LoVo (cell line): ENCODE measurements at places on chromosomes 3 and 15.

DNA sequence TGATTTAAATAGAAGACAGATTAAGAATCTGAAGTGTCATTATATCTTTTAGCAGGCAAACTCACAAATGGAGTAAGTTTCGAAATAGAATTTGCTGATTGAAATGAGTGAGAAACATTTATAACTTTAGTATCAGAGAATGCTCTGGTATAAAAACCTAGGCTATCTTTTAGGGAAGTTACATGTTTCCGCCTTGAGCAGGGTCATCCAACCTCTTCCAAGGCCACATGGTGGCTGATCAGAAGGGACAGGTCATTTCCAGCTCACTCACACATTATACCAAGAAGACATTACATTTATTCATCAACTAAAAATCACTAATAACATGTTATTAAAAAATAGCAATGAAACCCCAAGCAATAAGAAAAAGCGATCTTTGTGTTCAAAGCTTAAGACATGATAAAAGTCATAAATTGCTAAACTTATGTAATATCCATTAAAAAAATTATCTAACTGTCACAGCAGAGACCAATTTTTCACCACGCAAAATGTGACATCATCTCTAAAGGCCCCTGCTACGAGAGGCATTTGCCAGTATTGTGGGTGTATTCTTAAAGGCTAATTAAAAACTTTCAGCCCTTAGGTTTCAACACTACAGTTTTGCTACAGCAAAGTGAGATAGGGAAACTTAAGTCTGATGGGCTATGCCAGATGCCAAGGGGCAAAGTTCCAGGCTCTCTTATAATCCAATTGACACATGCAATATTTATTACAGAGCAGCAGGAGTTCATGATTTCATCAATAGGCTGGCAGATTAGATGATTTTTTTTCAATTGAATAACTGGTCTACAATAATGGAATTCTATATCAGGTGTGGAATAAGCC lies 240.4 kb upstream of the TBL1XR1 start:
- no peak for DNase-seq

DNA sequence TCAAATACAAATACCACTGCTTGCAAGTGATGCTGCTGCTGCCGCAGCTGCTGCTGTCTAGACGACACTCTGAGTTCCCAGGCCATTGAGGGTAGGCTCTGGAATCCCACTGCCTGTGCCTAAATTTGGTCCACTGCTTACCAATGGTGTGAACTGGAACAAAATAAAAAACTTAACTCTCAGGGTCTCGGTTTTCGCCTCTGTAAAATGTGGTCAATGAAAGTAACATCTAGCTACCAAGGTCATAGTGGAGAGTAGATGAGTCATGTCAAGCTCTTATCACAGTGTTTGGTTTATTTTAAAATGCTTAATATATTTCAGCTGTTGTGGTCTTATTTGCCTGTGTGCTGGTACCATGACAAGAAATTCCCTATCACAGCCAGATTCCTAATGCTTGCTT lies 299.3 kb downstream of the CLSTN2 start:
- DNase-seq = no peak

GRCh38 chr3:171790898-171791691 lies 19.2 kb downstream of the PLD1 start:
- no peak for DNase-seq

- DNase-seq = peak; percentile 51
These were observed 337.2 kb upstream of the DNAJC19 start for GRCh38 chr3:181326637-181327223.

GRCh38 chr3:143064777-143065176 lies 54.8 kb upstream of the CHST2 start:
- no peak for DNase-seq

- DNase-seq = no peak
These were observed 46.3 kb downstream of the ZBTB20 start for GRCh38 chr3:115100806-115101205.

- DNase-seq = no peak
These were observed 12.5 kb downstream of the CSK start for GRCh38 chr15:74794248-74794969.

- DNase-seq = no peak
These were observed 58.5 kb downstream of the DNAJB8 start for GRCh38 chr3:128408012-128408692.

DNA sequence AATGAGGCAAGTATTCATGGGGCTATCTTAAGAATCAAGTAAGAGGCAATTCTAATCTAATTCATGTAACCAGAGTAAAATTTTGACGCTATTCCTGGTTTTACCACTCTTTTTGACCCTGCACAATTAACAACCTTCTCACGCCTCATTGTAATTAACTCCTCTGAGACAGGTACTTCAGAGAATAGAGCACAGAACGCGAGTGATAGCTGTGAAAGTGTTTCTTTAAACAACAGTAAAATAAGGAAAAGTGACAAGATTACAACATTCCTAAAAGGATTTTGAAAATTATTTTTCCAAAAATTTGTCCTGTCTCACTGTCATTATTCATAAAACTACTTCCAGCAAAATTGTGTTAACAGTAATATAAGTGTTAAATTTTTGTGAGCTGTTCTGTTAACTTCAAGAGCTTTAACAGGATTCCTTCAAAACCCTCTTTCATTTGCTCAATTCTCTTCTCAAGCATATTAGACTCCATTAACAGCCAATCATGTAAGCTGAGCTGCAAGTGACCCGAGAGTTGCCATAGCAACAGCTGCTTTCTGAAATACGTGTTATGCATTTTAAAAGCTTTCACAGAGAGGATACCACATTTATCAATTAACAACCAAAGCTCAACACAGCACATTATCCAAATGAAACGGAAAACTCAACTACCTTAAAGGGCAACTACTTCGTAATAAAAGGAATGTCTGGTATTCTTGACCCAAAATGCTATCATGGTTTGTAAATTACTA lies 93.1 kb downstream of the STAG1 start:
- DNase-seq = no peak

DNA sequence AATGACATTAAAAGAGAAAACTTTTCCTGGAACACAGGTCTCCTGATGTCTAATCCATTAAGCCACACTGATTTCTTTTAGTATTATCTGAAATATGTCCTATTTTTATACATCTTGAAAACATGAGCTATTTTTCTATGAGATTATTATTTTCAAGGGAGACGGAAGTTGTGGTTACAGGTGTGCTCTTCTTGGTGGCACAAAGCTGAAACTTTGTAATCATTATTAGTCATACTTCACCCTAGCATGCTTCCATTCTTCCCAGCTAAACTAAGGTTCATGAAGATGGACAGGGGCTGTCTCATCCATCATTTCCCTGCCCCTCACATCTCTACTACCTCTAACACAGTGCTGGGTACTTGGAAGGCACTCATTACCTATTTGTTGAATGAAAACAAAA lies 85.6 kb upstream of the POU1F1 start:
- DNase-seq = no peak

DNA sequence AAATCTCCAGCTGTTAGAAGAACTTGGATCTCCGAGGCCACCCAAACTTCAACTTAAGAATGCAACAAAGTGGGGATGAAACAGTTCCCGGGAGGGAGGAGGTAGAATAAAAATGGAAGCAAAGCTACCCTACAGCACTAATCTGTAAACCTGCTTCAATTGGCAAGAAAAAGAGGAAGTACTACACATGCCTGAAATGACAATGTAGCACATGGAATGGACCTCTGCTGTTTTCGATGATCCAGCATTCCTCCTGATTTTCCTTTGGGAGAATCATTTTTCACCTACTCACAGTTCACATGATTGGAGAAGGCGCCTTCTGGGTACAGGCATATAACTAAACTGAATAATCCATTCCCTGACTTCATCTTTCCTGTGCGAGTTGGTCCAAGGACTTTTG lies 1081.5 kb downstream of the FHIT start:
- DNase-seq = no peak

- no peak for DNase-seq
These were observed 61.2 kb downstream of the SENP2 start for GRCh38 chr3:185647134-185647879.

DNA sequence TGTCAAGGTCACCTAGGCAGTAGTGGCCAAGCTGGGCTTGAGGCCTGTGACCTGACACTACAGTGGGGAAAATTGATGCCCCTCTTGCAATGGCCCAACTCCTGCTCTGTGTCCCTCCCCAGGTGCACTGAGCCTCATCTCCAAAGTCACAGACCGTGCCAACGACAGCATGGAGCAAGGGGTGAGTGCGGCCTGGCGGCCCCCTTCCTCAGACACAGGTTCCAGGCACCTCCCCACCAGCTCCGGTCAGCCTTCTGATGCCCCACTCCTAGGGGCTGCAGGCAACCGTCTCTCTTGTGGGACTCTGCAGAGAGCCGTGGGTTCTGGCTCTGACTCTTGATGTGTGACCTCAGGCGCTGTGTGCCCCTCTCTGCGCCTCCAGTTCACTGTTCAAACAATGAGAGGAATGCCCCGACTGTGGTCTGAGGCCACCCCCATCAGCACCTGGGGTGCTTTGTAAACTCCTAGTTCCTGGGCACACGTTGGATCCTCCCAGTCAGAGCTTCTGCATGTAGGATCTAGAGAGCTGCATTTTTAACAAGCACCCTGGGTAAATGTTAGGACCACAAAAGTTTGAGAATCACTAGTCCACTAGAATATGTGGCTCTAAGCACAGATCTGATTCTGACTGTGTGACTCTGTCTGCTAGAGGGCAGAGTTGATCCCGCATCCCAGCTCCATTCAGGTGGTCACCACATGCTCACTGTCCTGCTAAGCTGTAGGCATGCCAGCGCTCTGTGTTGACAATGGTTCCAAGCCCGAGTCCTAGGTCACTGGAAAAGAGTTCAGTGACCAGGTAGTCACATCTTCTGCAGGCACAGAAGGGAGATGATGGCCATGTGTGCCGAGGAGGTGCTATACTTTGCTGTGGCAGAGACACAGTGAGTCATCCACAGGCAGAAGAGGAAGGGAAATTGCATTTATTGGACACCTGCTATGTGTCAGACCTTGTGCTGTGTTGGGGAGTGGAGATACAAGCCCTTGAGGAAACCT lies 46.2 kb upstream of the NR2C2 start:
- DNase-seq = no peak

DNA sequence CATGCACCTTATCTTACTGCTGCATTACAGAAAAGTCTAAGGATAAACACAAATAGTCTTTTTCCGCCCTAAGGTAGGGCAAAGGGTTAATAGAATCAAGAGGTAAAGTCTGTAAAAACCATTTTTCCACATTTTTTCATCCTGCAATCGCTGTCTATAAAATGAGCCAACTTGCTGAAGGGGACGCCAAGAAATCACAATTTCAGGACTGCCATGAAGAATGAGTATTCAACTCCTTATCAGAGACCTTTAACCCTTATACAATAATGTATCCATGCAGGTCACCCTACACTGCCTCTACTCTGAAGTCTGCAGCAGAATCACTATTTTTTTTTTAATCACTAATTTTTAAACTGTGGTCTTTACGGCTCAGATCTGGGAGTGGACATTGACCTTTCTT lies 1.1 kb upstream of the DNAJC13 start:
- DNase-seq = no peak

- DNase-seq = no peak
These were observed 2.7 kb downstream of the CERS3 start for GRCh38 chr15:100526027-100526481.

GRCh38 chr3:8739757-8740504 lies 6.3 kb downstream of the CAV3 start:
- DNase-seq = peak; percentile 87

- no peak for DNase-seq
These were observed 177.3 kb downstream of the SATB1 start for GRCh38 chr3:18247776-18248310.

- no peak for DNase-seq
These were observed 1097.7 kb downstream of the ROBO1 start for GRCh38 chr3:78670094-78670493.

GRCh38 chr3:4310971-4311370 lies 7.8 kb downstream of the SETMAR start:
- no peak for DNase-seq

- DNase-seq = no peak
These were observed 21.9 kb downstream of the IDH3A start for GRCh38 chr15:78170848-78171773.

GRCh38 chr3:9887480-9887879 lies 2.9 kb upstream of the JAGN1 start:
- no peak for DNase-seq

GRCh38 chr3:193735850-193736249 lies 142.8 kb downstream of the OPA1 start:
- no peak for DNase-seq

DNA sequence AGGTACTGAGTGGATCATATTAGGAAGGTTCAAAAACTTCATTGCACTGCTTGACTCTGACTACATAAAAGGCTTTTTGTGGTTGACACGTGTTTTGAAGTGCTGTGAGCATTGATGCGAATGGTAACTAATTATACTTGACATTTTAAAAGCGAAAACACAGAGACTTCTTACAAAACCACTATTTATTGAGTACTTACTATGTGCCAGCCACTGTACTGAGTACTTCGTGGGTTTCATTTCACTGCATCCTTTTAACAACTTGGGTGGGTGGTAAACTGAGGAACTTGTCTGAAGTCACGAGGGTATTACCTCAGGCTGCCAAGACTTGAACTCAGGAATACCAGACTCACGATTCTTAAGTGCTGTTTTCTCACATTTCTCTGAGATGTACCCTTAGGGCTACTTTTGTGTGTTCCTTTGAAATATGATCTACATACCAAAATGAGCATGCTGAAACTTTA lies 45.3 kb upstream of the PPP4R2 start:
- DNase-seq = no peak

- no peak for DNase-seq
These were observed 152.3 kb upstream of the ROPN1 start for GRCh38 chr3:124144035-124144814.

- no peak for DNase-seq
These were observed 28.1 kb downstream of the PRR23E start for GRCh38 chr3:127221037-127221436.

DNA sequence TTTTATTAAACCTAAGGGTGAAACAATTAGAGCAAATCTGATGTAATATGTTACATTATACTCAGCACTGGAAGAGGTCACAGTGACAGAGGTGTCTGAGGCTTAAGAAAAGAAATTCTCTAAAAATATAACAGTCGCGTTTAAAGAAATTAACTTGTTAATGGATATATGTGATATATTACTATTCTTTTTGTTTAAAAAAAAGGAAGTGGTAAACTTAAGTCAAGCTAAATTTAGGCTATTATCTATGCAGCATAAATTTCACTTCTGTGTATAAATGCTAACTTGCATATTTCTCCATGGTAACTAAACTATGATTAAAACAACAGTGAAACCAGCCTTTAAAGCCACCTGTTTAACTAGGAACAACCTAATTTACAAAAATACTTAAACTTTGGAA lies 191.3 kb downstream of the FOXP1 start:
- no peak for DNase-seq

- no peak for DNase-seq
These were observed 66.2 kb downstream of the NPTN start for GRCh38 chr15:73567020-73567419.
